ENCODE measurements at places on chromosomes 7 and 10. TPM values are rescaled to one million over a fixed set of nuclear protein-coding genes. Genes with fewer than 3 reads are reported as not detected.

TSPAN12 gene
- 0.88 TPM for total RNA-seq

STEAP1B gene
- 1.1 TPM for total RNA-seq

YKT6 gene
- 58.7 TPM for total RNA-seq

KLHDC10 gene
- total RNA-seq, result 12.5 TPM

All from cardiac ventricle fibroblast (primary cell).